Astrocyte (in vitro differentiated cells and primary cell): ENCODE measurements at places on chromosomes 2 and 18.
A peak's percentile ranks its signal among the peaks of the same experiment; 100 is the strongest.

DNA sequence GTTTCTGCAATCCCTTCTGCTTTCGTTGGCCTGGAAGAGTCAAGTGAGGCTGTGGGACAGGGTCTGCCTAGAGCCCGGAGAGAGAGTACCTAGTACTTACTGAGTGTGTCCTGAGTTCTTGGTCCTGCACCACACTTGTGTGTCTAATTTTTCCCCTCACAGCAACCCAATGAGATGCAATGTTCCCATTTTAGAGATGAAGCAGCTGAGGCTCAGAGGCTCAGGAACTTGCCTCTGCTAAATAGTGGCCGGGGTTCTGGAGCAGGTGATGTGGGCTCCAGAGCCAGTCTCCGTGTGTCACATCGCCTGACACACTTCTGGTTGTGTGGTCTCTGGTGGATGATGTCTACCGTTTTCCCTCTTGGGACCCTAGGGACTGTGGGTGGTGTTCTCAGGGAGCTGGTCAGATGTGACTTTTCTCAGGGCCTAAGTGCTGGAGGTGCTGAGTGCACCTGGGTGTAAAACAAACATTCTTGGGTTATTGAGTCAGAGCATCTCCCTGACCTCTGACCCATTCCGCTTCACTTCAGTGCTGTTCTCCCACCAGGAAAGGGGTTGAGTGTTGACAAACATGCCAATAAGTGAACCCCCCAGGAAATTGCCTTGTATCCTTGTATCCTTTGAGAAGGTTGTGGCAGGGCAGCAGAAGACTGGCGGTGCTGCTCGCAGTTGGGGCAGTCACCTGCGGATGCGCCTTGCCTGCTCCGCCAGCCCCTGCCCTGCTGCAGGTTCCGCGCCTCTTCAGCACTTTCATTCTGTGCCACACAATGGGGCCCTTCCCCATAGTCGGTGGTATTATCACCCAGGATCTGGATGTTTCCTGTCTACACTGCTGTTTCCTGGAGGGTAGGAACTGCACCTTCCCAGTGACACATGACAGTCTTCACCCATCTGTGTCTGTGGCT, 32.1 kb downstream of the HK2 start:
- DNase-seq, result no peak

GRCh38 chr2:109129921-109130722, 1.1 kb downstream of the SH3RF3 start:
- peak; percentile 7 for DNase-seq

GRCh38 chr18:48752928-48753327, 197.8 kb downstream of the SMAD7 start:
- peak; percentile 49 for DNase-seq

DNA sequence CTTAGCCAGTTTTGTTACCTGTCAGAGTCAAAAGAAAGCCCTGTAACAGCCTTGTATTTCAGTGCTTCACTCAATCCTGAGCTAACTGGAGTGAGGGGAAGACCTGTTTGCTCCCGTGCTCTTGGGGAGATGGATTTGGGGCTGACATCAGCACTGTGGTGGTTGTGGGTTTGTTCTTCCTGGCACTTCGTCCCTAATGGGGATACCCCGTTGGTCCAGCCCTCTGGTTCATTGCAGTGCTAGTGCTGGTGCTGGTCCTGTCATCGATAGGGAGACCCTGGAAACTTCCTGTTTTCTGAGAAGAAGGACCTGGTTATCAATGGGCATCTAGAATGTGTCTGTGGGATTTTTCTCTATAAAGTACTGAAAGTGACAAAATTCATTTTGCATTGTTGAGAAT, 205.4 kb downstream of the ZNF407 start:
- DNase-seq, result no peak

DNA sequence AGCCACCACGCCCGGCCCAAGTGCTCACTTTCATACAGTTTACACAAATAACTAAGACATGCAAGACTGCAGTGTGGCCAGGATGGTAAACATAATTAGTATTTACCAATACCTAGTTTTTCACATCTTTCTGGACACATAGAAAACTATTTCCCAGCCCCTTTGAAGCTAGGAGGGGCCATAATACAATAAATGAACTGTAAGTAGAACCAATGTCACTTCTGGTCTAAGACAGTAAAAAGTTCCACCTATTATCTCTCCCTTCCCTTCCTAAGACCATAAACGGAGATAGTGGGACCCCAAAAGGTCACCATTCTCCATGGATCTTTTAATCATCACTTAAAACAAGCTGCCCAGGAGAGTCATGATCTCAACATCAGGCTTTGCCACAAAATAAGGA, 51.0 kb downstream of the NBAS start:
- no peak for DNase-seq

DNA sequence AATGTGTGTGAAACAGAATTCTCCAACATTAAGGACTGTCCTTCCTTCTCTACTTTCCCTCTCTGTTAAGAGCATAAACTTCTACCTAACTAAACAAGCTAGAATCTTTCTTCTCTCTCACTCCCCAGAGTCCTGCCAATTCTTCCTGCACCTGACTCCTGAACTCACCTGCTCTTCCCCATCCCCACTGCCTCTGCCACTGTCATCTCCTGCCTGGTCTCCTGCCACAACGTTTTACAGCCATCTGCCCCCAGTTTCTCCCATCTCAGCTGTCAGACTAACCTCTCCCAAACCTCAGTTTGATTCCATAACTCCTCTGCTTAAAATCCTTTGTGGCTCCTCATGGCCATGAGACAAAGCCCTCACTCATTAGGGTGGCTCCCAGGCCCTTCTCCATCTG, 288.3 kb upstream of the FBXO11 start:
- no peak for DNase-seq

DNA sequence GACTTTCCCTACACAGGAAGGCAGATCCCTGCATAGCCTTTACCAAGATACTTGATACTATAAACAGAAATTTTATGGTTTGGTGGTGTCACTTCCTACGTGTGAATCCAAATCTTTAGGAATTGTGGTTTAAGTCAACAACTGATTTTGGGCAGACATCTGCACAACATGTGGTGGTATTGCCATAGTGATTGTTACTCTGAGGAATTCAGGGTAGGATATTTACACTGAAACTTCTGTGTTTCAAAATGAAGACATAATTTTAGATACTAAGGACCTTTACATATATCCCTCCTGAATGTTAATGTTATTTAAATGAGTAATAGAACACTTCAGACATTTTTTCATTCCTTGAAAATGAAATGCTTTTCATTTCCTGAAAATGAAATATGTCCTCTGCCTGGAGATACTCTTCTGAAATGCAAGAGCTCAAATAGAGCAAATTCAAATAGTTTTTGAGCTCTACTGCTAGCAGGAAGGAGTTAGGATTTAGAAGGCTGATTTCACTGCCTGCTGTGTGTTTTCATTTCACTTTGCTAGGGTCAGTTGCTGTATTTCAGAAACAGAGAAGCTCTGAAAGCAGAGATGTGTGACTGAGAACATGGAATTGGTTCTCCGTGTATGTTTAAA, 77.2 kb downstream of the MDH1 start:
- peak; percentile 83 for DNase-seq

GRCh38 chr2:64080179-64080578, 61.0 kb upstream of the VPS54 start:
- no peak for DNase-seq

DNA sequence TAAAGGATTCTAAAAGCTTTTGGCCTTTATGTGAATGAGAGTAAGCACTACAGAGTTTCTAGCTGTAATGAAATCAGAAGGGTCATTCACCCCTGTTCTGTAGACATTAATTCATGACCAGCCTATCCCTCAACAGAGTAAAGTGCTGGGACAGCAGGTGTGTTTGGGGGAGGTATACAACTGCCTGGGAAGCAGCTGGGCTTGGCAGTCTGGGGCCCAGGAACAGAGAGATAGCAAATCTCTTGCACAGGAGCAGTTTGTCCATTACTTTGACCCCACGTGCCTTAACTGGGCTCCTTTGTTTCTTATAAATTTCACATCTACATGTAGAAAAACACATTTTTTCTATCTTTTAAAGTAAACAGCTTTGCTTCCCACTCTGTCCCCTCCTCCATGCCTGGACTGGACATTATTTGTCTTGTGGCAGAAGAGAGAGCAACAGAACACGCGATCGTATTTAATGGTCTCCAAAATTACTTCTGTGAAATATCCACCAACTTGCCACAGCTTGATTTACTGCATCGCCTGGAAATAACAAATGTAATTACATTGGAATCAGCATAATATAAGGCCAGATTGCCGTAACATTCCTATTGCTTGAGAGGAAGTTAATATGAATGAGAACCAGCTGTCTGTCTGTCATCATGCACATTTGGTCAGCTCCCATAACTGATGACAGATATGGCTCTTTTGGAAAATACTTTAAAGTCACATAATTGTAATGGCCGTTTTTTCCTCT, 263.8 kb downstream of the RBM43 start:
- no peak for DNase-seq

- peak; percentile 79 for DNase-seq
Measured at GRCh38 chr2:159072795-159073194, 104.4 kb downstream of the TANC1 start.

GRCh38 chr2:62461707-62462106, 44.3 kb downstream of the TMEM17 start:
- peak; percentile 74 for DNase-seq

DNA sequence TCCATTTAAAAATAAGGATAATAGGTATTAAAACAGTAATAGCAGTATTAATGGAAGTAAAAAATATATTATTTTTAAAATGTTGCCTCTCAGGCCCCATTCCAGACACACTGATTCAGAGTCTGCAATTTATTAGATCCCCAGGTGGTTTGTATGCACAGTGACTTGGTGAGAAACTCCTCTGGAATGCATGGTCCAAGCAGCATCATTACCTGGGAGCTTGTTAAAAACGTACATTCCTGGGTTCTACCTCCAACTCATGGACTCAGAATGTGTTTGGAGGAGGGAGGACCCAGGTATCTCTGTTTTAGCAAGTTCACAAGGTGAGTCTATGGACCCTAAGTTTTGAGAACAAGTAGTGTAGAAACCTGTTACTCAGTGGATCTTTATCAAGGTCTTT, 95.6 kb downstream of the ITGA4 start:
- no peak for DNase-seq

DNA sequence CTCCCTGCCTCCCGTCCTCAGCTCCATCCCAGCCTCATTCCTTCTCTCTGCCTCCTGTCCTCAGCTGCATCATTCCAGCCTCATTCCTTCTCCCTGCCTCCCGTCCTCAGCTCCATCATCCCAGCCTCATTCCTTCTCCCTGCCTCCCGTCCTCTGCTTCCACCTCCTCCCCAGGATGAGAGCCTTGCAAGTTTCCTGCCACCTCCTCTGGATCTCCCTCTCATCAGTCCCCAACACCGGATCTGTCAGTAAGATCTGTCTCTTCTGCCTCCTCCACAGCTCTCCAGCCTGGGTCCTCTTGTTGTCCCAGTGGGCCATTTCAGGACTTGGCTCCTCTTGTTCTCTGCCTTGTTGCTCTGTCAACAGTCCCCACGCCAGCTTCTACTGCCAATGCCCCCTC, 130.9 kb downstream of the NDUFA10 start:
- no peak for DNase-seq

DNA sequence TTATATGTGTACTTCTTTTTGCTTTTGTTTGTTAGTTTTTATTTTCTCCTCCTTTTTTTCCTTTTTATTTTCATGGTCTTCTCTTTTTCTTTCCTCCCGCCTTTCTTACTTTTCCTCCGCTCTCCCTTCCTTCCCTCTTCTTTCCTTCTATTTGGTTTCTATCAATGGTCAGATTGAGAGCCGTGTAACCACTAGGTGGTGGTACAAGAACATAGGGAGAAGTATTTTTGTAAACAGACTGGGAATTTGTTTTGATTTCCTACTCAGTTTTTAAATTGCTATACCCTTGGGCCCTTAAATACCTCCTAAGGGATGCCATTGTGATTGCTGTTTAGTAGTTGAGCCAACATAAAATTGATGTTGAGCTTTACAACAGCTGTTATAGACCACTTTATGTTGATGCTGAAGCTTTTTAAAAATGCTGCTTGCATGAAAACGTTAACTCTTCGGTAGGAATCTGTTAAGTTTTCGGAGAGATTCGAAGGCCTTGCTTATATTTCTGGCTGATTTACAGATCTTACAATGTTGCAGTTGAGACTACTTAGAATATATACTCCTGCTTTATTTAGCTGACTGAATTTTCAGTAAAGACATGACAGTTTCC, 124.2 kb downstream of the UBE2E3 start:
- DNase-seq, result peak; percentile 41

DNA sequence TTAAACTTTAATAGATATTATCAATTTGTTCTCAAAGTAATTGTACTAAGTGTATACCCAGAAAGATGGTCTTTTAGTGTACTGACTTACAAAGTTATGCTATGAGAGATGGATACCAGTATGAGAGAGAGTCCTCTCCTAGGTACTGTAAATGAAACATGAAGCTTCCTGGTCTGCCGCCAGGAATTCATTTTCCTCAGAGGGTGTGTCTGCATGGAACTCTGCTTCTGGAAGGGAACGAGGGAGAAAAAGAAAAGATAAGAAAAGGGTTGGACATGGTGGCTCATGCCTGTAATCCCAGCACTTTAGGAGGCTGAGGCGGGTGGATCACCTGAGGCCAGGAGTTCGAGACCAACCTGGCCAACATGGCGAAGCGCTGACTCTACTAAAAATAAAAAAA, 2.2 kb upstream of the SSB start:
- DNase-seq, result no peak
